ENCODE measurements at places on chromosomes 5 and 9.

DNA sequence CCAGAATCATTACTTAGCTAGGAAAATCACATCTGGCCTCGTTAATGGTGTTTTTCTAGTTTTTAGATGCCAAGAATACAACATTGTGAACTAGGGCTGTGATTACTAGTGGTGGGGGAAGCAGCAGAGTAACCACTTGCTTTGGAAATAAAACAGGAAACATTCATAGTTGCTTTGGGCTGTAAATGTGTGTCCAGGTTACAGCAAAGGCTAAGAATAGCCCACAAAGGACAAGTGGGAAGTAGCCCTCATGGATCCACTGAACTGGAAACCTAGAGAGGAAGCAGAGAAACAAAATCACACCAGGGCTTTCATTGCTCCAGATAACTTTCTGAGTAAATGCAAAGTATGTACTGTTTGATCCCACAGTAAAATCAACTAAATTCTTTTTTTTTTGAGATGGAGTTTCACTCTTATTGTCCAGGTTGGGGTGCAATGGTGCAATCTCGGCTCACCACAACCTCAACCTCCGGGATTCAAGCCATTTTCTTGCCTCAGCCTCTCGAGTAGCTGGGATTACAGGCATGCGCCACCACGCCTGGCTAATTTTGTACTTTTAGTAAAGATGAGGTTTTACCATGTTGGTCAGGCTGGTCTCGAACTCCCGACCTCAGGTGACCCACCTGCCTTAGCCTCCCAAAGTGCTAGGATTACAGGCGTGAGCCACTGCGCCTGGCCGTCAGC lies 56.2 kb upstream of the TNFSF15 start:
- DNase-seq, result no peak

GRCh38 chr9:136216541-136217244 lies 11.8 kb upstream of the LHX3 start:
- DNase-seq, result no peak

DNA sequence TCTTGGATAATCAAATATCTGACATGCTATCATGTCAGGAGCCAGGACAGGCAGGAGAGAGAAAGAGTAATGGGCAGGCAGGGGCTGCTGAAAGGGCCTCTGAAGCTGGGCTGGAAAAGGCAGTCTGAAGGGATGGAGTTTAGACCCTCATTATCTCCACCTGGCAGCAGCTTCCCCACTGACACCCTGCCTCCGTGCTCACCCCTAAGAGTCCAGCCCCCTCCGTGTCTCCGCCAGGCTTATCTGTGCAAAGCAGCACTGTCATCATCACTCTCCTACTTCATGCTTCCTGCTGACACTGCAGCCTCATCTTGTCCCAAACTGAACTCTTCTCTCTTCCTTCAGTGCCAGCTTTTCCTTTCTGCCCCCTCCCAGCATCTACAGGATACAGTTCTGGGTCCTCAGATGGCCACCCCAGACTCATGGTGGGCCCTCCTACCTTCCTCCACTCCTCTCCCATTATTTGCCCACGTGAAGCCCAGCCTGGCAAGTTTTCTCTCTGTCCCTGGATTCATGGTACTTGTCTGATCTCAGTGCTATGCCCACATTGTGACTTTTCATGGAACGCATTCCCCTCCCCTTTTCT lies 70.9 kb upstream of the KLF9 start:
- no peak for DNase-seq

DNA sequence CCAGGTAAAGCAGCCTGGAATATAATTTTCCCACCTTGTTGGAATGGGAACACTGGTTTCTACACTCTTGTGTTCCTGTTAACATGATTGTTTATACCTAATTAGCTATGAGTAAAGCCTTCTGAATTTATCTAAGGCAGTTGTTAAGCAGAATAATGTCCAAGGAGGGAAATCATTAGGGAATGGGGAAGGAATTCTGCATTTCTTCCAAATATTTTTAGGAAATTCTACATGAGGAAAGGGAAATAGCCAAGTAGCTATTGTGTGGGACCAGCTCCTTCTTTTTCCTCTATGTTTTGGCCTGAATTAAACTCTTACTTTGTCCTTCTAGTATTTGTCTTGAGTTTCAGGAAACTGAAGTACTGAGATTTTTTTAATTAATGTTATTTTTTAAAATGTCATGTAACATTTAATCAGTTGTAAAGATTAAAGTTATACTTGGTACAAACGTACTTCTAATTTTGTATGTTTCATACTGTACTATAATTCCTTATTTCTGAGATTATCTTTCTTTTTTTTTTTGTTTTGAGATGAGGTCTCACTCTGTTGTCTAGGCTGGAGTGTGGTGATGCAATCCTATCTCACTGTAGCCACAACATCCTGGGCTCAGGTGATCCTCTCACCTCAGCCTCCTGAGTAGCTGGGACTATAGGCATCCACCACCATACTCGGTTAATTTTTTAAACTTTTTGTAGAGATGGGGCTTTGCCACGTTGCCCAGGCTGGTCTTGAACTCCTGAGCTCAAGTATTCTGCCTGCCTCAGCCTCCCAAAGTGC lies 28.5 kb downstream of the ANKDD1B start:
- DNase-seq, result no peak

- DNase-seq, result no peak
Measured at GRCh38 chr5:151917904-151918303, 6.7 kb downstream of the GLRA1 start.

- DNase-seq, result no peak
Measured at GRCh38 chr5:179588166-179588565, 35.3 kb downstream of the HNRNPH1 start.

GRCh38 chr9:74783408-74783807 lies 104.3 kb downstream of the TRPM6 start:
- peak; percentile 32 for DNase-seq

DNA sequence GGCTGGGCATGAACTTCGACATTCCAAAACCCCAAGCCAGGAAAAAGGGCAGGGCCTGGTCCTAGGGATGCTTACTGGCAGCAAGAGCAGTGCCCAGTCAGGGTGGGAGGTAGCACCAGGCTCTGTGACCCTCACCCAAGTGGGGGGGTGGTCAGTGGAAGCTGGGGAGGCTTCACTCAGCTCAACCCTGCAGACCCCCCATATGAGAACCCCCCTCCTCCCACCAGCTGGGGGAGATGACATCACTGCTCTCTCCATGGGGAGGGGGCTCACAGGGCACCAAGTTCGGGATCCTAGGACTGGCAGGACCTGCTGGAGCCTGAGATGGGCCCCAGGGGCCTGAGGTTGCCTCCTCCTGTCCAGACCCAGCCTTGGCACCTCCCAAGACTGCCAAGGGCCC lies 4.7 kb downstream of the DNLZ start:
- no peak for DNase-seq

- DNase-seq, result no peak
Measured at GRCh38 chr9:127216888-127217217, 47.7 kb upstream of the GARNL3 start.

DNA sequence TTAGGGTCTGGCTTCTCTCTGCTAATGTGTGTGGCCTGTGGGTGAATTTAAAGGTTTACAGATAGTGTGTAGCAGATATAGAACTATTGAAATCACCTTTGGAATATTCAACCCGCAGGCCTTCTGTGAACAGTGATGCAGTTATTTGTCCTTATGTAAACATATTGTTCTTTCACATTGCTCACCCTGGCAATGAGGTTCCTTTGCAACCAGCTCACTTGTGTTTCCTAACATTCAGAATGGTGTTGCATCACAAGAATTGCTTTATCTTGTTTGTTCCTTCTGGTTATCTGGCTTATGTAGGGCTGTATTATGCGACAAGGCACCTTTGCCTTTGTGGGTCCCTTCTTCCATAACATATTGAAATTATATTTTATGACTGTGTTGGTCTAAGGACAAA lies 370.3 kb downstream of the NNT start:
- no peak for DNase-seq

DNA sequence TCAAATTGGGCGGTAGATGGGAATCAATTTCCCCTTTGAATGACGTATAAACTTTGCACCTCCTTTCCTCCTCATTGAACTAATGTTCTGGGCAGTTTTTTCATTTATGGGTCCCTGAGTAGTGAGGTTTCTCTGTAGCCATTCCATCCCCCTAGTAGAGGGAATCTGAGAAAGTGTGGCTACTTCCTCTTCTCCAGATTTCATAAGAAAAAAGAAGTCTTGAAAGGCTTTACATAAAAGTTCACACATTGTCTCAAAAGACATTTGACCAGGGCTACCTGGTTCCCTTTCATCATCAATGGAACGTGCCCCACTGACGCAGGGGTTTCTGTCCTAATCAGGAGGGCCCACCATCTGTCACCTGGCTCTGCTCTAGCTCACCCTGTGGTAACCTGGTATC lies 57.3 kb downstream of the CTSL start:
- no peak for DNase-seq

DNA sequence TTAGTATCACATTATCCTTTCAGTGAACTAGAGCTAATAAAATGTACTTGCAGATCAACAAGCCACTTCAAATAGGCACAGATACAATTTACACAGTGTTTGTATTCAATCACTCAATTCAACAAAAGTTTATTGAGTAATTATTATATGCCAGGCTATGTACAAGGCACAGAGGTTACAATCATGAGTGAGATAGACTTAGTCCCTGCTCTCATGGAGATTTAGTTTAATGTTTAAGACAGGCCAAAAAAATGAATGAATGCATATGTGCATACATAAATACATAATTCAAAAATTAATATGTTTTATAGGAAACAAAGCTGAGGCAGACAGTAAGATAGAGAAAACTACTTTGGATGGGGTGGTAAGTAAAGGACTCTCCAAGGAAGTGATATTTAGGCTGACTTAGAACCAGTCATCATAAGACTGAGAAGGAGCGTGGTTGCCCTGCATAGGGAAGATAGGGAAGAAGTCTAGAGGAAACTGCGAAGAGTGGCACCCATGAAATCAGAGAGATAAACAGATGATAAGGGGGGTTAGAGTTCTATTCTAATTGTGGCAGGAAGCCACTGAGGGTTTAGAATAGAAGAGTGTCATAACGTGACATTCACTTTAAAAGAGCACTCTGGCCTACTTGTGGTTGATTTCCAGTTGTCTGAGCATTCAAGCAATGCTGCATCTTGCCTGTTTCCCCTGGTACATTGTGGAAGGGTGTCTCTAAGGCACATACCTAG lies 49.7 kb upstream of the GRAMD2B start:
- DNase-seq, result peak; percentile 46

DNA sequence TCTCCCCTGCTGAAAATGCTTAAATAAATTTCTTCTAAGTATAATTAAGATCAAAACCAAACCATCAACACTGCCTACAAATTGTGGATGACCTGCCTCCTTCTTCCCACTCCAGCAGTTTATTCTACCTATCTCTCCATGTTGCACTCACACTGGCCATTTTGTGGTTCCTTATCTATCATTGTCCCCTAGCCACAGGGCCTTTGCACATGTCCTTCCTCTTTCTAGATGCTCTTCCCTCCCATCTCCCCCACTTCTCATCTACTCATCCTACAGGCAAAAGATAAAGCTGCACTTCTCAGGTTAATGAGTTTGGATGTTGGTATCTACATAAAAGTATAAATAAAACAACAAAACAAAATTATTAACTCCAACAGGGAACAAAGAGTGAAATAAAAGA lies 70.6 kb upstream of the CCNG1 start:
- DNase-seq, result no peak

- DNase-seq, result peak; percentile 61
Measured at GRCh38 chr5:172059661-172060100, 53.2 kb upstream of the FBXW11 start.

GRCh38 chr5:171612749-171613148 lies 172.9 kb upstream of the SMIM23 start:
- no peak for DNase-seq

DNA sequence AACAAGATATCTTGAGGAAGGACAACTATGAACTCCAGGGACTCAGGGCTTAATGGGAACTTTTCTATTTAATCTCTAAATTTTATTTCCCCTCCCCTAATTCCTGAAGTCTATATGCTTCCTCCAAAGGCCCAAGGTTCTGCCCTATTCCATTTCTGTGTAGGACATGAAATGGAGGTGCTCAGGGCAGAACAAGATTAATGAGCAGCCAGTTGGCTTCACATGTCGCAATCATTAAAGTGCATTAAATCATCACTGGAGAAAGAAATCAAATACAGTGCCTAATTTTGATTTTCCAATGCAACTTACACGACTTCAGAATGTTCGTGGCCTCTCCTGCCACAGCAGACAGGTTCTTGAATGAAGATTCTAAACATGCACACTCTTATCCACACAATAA lies 862.1 kb downstream of the PTPRD start:
- no peak for DNase-seq

DNA sequence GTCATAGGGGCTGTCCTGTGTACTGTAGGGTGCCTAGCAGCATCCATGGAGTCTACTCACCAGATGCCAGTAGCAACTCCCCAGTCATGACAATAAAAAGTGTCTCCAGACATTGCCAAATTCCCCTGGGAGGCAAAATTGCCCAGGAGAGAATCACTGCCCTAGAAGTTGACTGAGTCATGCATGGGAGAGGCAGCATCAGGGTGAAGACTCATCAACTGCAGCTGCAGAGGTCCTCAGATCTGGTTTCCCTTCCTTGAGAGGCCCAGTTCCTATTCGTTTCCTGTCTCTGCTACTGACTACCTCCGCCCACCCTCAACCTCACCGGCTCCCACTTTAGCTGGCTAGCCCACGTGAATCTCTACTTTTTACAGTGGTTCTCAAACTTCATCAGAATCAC lies 88.6 kb upstream of the AGXT2 start:
- peak; percentile 82 for DNase-seq

DNA sequence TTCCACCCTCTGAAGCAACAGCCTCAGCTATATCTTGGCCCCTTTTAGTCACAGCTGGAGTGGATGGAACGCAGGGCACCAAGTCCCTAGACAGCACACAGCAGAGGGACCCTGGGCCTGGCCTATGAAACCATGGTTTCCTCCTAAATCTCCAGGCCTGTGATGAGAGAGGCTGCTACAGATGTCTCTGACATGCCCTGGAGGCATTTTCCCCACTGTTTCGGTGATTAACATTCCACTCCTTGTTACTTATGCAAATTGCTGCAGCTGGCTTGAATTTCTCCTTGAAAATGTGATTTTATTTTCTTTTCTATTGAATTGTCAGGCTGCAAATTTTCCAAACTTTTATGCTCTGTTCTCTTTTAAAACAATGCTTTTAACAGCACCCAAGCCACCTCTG lies 384.8 kb downstream of the PRR16 start:
- no peak for DNase-seq

DNA sequence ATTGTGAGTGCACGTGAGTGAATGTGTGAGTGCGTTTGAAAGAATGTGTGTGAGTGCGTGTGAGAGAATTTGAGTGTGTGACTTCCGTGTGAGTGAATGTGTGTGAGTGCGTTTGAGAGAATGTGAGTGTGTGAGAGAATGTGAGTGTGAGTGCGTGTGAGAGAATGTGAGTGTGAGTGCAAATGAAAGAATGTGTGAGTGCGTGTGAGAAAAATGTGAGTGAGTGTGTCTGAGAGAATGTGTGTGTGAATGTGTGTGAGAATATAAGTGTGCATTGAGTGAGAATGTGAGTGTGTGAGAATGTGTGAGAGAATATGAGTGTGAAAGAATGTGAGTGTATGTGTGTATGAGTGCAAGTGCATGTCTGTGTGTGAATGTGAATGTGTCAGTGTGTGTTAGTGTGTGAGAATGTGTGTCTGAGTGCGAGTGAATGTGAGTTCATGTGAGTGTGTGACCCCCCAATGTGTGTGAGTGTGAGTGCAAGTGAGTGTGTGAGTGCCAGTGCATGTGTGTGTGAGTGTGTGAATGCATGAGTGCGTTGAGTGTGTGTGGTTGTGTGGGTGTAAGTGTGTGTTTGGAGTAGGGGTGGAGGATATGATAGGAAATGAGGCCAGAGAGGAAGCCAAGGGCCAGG lies 37.9 kb upstream of the LHX2 start:
- no peak for DNase-seq

- DNase-seq, result no peak
Measured at GRCh38 chr9:114851306-114851705, 45.5 kb upstream of the TNFSF15 start.

Data from GM03348 (cell line).